ENCODE measurements at places on chromosomes 7 and 10. TPM values are rescaled to one million over a fixed set of nuclear protein-coding genes. Genes with fewer than 3 reads are reported as not detected.

Gene MLXIPL
- 2.9 TPM for polyA plus RNA-seq

Gene MMP21
- 0.18 TPM for polyA plus RNA-seq

Gene SMKR1
- polyA plus RNA-seq, result 4.4 TPM

Gene VAX1
- not detected for polyA plus RNA-seq

Gene FAM241B
- polyA plus RNA-seq, result 9.2 TPM

Gene CALHM3
- not detected for polyA plus RNA-seq

Gene OR2A1
- 0.39 TPM for polyA plus RNA-seq

Gene FAM25A
- polyA plus RNA-seq, result not detected

Gene SPDYE6
- polyA plus RNA-seq, result 2.4 TPM

Gene FLNC
- 10.8 TPM for polyA plus RNA-seq

Gene HELLS
- 27.0 TPM for polyA plus RNA-seq

Gene CFAP70
- 14.1 TPM for polyA plus RNA-seq

Gene ODAD2
- polyA plus RNA-seq, result 1.2 TPM

Gene MACC1
- 11.0 TPM for polyA plus RNA-seq

Gene PLA2G12B
- 6.9 TPM for polyA plus RNA-seq

Gene MOGAT3
- polyA plus RNA-seq, result 0.60 TPM

Gene GPR26
- polyA plus RNA-seq, result not detected

Gene HTR5A
- polyA plus RNA-seq, result not detected

Gene FAM237B
- 0.33 TPM for polyA plus RNA-seq

Gene LRRC18
- polyA plus RNA-seq, result 0.16 TPM

Gene CBLL1
- 31.8 TPM for polyA plus RNA-seq

Gene CYP2C19
- polyA plus RNA-seq, result not detected

Gene CPA4
- polyA plus RNA-seq, result 0.16 TPM

Gene HPSE2
- 1.7 TPM for polyA plus RNA-seq

Gene FAM20C
- 59.7 TPM for polyA plus RNA-seq

Gene TMEM196
- polyA plus RNA-seq, result not detected

Gene CRYGN
- 2.1 TPM for polyA plus RNA-seq

Gene RASSF4
- 20.7 TPM for polyA plus RNA-seq

Gene PPP1R17
- polyA plus RNA-seq, result not detected

Gene CALHM2
- 11.7 TPM for polyA plus RNA-seq

Gene CNPY1
- not detected for polyA plus RNA-seq

Gene DNAH11
- polyA plus RNA-seq, result 1.9 TPM

Gene AGBL3
- polyA plus RNA-seq, result 7.6 TPM

Gene CNTNAP2
- polyA plus RNA-seq, result 29.0 TPM

Gene ARHGEF35
- polyA plus RNA-seq, result 22.3 TPM

Gene RELN
- polyA plus RNA-seq, result 24.3 TPM

Gene TDRD1
- polyA plus RNA-seq, result not detected

Gene SUN3
- 0.37 TPM for polyA plus RNA-seq

Gene SORBS1
- 26.1 TPM for polyA plus RNA-seq
